ENCODE measurements at places on chromosomes 1 and 21.
A peak's percentile ranks its signal among the peaks of the same experiment; 100 is the strongest.

DNA sequence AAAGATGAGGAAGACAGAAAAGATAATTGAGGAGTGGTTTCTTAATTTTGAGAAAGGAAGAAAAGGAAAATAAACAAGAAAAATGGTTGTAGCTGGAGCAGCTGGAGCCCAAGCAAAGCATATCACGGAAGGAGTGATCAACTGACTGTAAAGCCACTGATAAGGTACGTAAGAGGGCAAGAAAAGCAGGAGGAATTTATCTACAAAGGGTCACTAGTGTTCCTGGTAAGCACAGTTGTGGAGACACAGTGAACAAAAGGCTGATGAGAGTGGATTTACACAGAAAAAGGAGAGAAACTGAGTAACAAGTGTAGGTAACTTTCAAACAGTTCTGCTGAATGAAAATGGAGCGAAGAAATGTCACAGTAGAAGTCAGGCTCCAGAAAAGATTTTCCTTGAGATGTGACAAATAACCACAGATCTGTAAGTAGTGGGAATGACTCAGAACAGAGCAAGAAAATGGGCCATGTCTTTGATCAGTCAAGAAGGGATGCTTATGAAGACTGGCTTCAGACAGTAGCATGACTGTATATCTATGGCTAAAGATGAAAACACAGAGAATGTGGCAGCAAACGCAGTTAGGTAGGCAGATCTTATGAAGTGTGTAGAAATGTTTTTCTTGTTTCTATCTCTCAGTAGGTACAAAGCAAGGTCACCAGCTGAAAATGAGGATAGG, 45.6 kb upstream of the RBM34 start:
- DNase-seq = peak; percentile 23

- no peak for DNase-seq
These were observed 39.5 kb upstream of the DAB1 start for GRCh38 chr1:57463343-57463742.

- DNase-seq = no peak
These were observed 12.3 kb downstream of the MAN1C1 start for GRCh38 chr1:25628741-25629421.

DNA sequence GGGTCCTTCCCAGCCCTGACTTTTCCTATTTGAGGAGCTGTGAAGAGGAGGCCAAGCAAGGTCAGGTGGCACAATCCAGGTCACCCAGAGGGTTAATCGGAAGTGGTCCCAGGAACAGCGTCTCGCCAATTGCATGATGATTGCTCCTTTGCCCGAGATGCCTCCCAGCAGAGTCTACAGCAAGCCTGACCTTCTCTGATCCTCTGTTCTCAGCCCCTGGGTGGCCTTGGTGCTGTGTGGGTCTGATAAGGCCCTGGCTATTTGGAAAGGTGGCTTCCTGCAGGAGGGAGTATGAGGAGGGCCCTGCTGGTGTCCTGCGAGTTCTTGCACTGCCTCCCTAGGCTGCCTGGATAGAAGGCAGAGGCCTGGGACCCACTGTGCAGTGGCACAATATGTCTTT, 116.2 kb downstream of the FOXD2 start:
- DNase-seq = no peak

DNA sequence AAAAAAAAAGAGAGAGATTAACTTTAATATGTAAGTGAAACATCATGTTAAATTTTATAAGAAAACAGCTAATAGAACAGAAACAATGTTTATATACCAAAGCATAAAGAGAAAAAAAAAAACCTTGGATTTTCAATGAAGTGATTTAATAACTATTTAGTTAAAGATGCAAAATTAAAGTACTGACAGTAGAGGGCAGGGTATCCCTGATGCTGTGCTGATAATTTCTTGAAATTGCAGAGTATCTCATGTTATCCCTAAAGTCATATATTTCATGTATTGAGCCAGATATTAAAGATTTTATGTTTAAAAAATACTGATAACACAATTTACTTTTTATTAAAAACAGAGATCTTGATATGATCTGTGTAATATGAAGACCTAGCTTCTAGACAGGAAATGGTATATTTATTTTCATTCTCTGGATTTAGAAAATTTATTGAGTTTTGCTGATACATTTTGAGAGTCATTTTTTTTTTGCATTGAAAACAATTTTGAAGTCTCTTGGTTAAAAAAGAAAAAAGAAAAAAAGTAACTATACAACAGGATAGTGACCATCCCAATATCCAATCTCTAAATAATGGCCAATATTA, 273.2 kb downstream of the USP25 start:
- no peak for DNase-seq

DNA sequence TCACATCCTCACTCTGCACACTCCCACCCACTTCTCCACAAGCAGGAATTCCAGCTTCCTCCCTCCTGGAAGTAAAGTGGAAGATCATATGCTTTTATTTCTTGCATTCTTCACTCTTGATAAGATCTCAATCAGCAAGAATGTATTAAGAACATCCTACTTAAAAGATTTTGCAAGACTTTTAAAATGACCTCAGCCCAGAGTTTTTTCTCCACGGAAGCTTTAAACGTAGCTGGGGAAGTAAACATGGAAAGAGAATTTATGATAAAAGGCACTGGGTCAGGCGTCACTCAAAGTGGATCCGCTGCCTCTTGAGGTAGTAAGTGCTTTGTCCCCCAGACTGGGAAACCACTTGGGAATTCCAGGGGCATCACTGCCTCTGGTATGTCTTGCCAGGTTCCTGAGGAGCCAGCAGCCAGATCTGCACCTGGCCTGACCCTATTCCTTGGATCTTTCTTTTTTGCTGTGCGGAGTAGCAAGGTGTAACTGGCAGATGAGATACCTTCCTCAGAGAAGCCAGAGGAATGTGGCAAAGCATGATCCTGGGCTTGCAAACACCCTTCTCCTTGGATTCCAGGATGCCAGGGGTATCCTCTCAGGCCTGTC, 33.9 kb downstream of the CDK18 start:
- DNase-seq = no peak

Data from CD4-positive, alpha-beta T cell treated with Interleukin-6 at 100 ng/mL for 8 hours (primary cell).